CD8-positive, alpha-beta memory T cell (primary cell): ENCODE measurements at places on chromosomes 2 and 18. TPM values are rescaled to one million over a fixed set of nuclear protein-coding genes. Genes with fewer than 3 reads are reported as not detected.

DNA sequence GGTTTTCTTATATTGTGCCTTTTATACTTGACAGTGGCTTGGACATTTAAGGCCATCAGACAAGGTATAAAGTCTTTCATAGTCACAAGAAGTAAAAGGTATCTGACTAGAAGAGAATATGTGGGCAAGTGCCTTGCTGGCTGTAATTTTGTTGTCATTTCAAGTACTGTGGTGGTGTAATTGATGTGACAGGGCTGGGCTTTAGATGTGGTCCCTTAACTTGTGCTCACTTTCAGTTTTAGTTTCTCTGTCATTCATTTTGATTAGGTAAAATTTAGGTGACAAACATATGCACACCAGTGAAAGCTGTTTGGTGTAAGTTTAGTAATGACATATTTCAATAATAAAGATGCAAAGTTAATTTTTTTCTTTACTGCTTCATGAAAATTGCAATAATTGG lies 31.2 kb upstream of the TBR1 start:
- H3K27me3 ChIP-seq, result no peaks in the 10 kb centered on the region
- no peaks in the 10 kb centered on the region for H3K36me3 ChIP-seq
- H3K4me3 ChIP-seq, result no peak overlapping the region
- no peak overlapping the region for H3K27ac ChIP-seq

GRCh38 chr2:160257041-160257742 lies 57.1 kb upstream of the ITGB6 start:
- no peaks in the 10 kb centered on the region for H3K4me1 ChIP-seq
- no peaks in the 10 kb centered on the region for H3K36me3 ChIP-seq
- no peaks in the 10 kb centered on the region for H3K27me3 ChIP-seq
- H3K27ac ChIP-seq, result no peak overlapping the region
- no peak overlapping the region for H3K4me3 ChIP-seq
- DNase-seq, result no peak

GRCh38 chr2:135585586-135585985 lies 54.3 kb downstream of the R3HDM1 start:
- no peak overlapping the region for H3K4me3 ChIP-seq
- peaks cover 8% of the 10 kb centered on the region for H3K4me1 ChIP-seq
- H3K27ac ChIP-seq, result no peak overlapping the region
- H3K27me3 ChIP-seq, result no peaks in the 10 kb centered on the region
- no peaks in the 10 kb centered on the region for H3K36me3 ChIP-seq

DNA sequence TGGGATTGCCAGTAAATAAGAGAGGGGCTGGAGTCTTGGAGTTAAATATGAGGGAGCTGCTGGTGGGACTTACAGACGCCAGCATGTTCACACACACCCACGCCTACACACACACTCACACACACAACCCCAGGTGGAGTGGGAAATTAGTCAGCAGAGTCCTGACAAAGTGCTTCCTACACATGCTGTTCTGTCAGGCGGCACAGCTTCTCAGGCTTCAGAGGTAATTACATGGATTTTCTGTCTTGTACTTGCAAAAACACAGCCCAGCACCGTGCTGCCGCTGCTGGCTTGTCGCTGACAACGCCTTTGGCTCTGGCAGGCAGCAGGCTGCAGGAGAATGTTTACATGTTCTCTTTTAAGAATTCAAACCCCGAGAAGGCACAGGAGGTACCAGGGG lies 1186.3 kb upstream of the CELF4 start:
- no peak for DNase-seq
- H3K27ac ChIP-seq, result no peak overlapping the region
- H3K36me3 ChIP-seq, result no peaks in the 10 kb centered on the region
- H3K4me1 ChIP-seq, result no peaks in the 10 kb centered on the region

DNA sequence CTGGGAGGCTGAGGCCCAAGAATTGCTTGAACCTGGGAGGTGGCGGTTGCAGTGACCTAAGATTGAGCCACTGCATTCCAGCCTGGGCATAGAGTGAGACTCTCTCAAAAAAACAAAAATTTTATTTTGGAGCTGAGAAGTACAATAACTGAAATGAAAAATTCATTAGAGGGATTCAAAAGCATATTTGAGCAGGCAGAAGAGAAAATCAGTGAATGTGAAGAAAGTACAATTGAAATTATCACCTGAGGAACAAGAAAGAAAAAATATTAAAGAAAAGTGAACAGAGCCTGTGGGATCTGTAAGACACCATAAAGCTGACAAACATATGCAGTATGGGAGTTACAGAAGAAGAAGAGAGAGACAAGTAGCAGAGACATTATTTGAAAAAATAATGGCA lies 137.1 kb downstream of the RAB3GAP1 start:
- no peaks in the 10 kb centered on the region for H3K27me3 ChIP-seq
- H3K4me3 ChIP-seq, result no peak overlapping the region
- no peak overlapping the region for H3K27ac ChIP-seq
- DNase-seq, result no peak
- no peaks in the 10 kb centered on the region for H3K4me1 ChIP-seq

DNA sequence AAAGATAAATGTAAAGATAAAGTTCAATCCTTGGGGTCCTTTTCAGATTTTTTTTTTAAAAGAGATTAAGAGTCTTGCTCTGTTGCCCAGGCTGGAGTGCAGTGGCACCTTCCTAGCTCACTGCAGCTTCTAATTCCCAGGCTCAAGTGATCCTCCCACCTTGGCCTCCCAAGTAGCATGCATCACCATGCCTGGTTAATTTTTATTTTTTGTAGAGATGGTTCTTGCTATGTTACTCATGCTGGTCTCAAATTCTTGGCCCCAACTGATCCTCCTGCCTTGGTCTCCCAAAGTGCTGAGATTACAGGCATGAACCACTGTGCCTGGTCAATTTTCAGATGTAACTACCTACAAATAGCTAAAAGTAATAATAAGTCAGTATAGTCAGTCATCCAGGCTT lies 21.1 kb downstream of the NFE2L2 start:
- no peaks in the 10 kb centered on the region for H3K36me3 ChIP-seq
- peak overlapping the region; percentile 35 for H3K27ac ChIP-seq
- no peak overlapping the region for H3K4me3 ChIP-seq
- peaks cover 90% of the 10 kb centered on the region for H3K4me1 ChIP-seq
- no peak for DNase-seq
- no peaks in the 10 kb centered on the region for H3K27me3 ChIP-seq

GRCh38 chr2:38138419-38138818 lies 62.5 kb upstream of the CYP1B1 start:
- H3K27me3 ChIP-seq, result no peaks in the 10 kb centered on the region
- H3K4me1 ChIP-seq, result no peaks in the 10 kb centered on the region
- no peak for DNase-seq
- no peaks in the 10 kb centered on the region for H3K36me3 ChIP-seq

DNA sequence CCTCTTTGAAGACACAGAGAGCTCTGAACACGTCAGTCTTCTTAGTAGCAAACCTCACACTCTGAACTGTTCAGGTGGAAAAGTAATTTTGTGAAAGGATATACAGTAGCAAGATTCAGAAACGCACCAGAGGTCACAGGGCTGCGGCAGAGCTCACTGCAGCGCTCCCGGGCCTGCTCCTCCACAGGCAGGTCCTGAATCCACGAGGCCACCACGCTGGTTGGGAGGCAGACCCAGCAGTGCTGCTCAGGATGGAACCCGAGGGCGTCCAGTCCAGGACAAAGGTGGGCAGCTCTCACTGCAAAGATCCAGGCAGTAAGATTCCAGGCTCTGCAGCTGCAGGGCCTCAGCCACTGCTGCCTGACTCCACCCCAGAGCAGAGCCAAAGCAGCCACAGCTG lies 576.2 kb upstream of the SALL3 start:
- DNase-seq, result no peak
- H3K27ac ChIP-seq, result no peak overlapping the region
- H3K4me1 ChIP-seq, result no peaks in the 10 kb centered on the region
- H3K4me3 ChIP-seq, result no peak overlapping the region
- no peaks in the 10 kb centered on the region for H3K27me3 ChIP-seq

DNA sequence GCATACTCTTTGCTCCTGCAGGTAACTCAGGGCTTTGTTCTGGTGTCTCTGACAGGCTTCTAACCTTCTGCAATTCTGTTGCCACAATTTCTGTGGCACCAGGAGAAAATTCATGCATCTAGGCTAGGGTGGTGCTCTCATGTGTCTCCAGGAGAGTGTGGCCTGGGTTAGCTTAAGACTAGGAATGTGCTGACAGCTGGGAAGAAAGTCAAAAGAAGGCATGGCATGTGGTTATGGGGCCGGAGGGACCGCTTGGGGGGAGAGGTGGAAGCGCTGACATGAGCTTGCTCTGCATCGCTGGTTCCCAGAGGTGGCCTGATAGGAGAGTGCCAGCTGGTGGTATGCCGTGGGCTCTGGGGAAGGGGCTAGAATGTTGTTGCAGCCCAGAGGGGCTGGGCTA lies 173.3 kb upstream of the TNP1 start:
- H3K36me3 ChIP-seq, result no peaks in the 10 kb centered on the region
- H3K4me3 ChIP-seq, result no peak overlapping the region
- DNase-seq, result no peak
- no peak overlapping the region for H3K27ac ChIP-seq
- H3K4me1 ChIP-seq, result no peaks in the 10 kb centered on the region

- no peaks in the 10 kb centered on the region for H3K4me1 ChIP-seq
- H3K27me3 ChIP-seq, result no peaks in the 10 kb centered on the region
- no peaks in the 10 kb centered on the region for H3K36me3 ChIP-seq
- no peak overlapping the region for H3K4me3 ChIP-seq
- H3K27ac ChIP-seq, result no peak overlapping the region
Observed at GRCh38 chr2:33038230-33038629, 91.5 kb downstream of the LTBP1 start.

- no peaks in the 10 kb centered on the region for H3K27me3 ChIP-seq
- no peak for DNase-seq
Observed at GRCh38 chr2:182754231-182754630, 38.2 kb downstream of the DNAJC10 start.

- peak; percentile 21 for DNase-seq
- H3K4me3 ChIP-seq, result no peak overlapping the region
- no peaks in the 10 kb centered on the region for H3K27me3 ChIP-seq
- H3K4me1 ChIP-seq, result no peaks in the 10 kb centered on the region
- no peaks in the 10 kb centered on the region for H3K36me3 ChIP-seq
- H3K27ac ChIP-seq, result no peak overlapping the region
Observed at GRCh38 chr2:75627902-75628504, 18.6 kb upstream of the MRPL19 start.

DNA sequence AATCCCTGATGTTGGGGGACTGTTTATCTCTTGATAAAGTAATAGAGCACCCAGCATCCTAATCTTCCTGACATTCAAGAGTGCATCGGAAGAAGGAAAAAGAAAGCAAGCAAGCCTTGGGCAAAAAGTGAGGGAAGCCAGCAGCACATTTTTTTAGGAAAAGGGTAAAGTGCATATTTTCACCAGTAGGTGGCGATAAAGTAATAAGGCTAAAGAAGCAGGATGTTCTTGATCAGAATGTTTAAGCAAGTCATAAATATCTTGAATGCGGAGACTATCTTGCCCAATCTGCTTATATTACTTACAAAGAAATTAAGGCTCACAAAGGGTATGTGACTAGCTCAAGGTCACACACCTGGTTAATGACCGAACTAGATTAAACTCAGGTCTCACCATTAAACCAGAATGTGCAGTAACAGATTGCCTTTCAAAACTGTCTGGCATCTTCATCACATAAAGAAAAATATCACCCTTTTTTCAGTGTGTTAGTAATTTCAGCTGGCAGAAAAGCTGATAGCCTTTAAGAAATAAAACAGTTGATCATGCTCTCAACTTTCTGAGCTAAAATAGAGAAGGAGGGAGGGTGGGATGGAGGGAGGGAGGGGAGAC lies 83.8 kb downstream of the VIT start:
- no peaks in the 10 kb centered on the region for H3K27me3 ChIP-seq
- DNase-seq, result no peak
- no peaks in the 10 kb centered on the region for H3K4me1 ChIP-seq

- no peak for DNase-seq
- no peak overlapping the region for H3K4me3 ChIP-seq
Observed at GRCh38 chr2:160224060-160224459, 24.0 kb upstream of the ITGB6 start.

DNA sequence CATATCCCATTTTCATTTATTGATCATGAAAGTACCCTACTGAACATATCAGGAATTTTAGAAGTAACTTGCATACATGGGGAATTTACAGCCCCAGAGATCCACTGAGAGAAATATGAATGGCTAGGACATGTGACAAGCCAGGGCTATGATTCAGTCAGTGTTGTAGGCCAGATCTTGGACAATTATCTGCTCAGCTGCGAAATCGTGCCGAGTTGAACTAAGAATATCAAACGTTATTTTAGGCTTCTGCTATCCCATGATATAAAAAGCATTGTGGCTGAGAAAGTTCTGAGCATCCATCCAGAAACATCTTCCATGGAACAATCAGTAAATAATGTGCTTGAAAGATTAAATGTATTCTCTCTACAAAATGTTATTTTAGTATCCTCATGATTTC lies 85.7 kb upstream of the UNC80 start:
- no peaks in the 10 kb centered on the region for H3K27me3 ChIP-seq
- H3K36me3 ChIP-seq, result no peaks in the 10 kb centered on the region
- DNase-seq, result no peak

DNA sequence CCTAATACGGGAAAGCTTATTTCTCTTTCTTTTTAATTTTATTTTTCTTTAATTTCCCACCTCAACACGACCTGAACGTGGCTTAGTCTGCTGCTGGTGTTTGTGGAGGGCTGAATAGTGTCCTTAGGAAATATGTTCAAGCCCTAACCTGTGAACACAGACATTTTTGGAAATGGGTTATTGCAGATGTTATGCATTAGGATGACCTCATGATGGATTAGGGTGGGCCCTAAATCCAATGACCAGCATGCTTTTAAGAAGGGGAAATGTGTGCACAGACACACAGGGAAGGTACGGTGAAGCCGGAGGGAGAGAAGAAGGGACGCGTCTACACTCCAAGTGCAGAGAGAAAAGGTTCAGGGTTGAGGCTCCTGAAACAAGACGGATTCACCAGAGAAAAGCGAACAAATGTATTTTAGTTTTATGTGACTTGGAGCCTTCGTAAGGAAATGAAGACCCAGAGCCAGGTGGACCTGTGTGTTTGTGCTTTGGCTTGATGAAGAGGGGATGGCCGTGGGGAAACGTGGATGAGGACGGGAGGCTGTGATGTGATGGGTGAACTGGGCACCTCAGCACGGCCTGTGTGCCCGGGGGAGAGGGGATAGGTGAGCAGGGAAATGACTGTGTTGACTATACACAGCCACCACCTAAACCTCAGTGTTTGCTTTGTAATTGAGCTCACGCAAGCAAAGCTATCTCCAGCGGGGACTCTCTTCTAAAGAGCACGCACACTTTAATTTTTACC lies 37.5 kb downstream of the RTP5 start:
- H3K4me1 ChIP-seq, result no peaks in the 10 kb centered on the region
- no peak for DNase-seq
- H3K27me3 ChIP-seq, result no peaks in the 10 kb centered on the region
- H3K36me3 ChIP-seq, result peaks cover 5% of the 10 kb centered on the region
- no peak overlapping the region for H3K27ac ChIP-seq

- no peak overlapping the region for H3K27ac ChIP-seq
- no peak overlapping the region for H3K4me3 ChIP-seq
- no peak for DNase-seq
Observed at GRCh38 chr2:187271825-187272224, 176.2 kb downstream of the CALCRL start.

GRCh38 chr2:10344105-10345066 lies 41.7 kb downstream of the HPCAL1 start:
- H3K27me3 ChIP-seq, result no peaks in the 10 kb centered on the region
- DNase-seq, result no peak
- no peak overlapping the region for H3K4me3 ChIP-seq
- peaks cover 66% of the 10 kb centered on the region for H3K4me1 ChIP-seq
- H3K36me3 ChIP-seq, result no peaks in the 10 kb centered on the region

- DNase-seq, result no peak
- no peak overlapping the region for H3K4me3 ChIP-seq
Observed at GRCh38 chr2:131036696-131037397, 56.4 kb downstream of the FAM168B start.

GRCh38 chr2:122960759-122961641 lies 1064.1 kb upstream of the CNTNAP5 start:
- no peak for DNase-seq
- H3K27me3 ChIP-seq, result no peaks in the 10 kb centered on the region
- H3K36me3 ChIP-seq, result no peaks in the 10 kb centered on the region

Gene TSHZ1
- total RNA-seq, result 17.9 TPM

Gene DCC
- not detected for total RNA-seq

Gene BOLA3
- total RNA-seq, result 133 TPM

Gene GKN2
- not detected for total RNA-seq

Gene RESP18
- not detected for total RNA-seq
